ENCODE measurements at places on chromosomes 16 and 17.
A peak's percentile ranks its signal among the peaks of the same experiment; 100 is the strongest.

- DNase-seq, result no peak
Observed at GRCh38 chr17:51365090-51365489, 104.7 kb downstream of the UTP18 start.

GRCh38 chr16:51900221-51900780, 646.6 kb downstream of the TOX3 start:
- no peak for DNase-seq

DNA sequence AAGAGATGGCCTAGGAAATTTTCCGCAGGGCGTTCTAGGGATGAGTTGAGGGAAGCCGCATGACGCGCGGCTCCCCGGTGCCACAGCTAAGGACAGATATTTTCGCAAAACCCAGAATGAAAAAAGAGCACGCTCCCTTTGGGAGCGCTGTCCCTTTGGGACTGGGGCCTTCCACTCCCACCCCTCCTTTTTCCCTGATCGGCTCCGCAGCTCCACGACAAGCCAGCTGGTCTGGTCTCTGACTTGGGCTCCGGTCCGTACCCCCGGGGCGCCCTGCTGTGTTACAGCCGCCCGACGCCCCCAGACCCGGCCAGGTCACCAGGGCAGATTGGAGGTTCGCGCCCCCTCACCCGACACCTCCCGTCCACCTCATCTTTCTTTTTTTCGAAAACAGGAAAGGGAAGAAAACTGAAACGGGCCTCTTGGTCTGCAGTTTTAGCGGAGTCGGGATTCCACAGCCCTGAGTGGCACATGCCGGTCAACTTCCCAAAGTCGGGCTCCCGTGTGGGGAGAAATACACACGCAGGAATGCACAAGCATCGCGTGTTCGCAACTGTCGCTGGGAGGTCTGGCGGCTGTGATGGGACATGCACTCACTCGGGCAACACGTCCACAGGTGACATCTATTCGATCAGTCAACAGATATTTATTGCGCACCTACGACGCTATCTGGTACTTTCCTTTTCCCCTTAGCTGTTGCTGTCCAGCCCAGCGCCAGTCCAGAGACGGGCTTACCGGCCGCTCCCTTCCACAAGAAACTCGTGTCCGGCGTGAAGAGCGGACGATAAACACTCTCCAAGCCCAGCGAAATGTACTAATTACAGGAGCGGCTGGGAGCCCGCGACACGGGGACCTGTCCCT, 3.9 kb upstream of the SOX9 start:
- DNase-seq, result no peak

DNA sequence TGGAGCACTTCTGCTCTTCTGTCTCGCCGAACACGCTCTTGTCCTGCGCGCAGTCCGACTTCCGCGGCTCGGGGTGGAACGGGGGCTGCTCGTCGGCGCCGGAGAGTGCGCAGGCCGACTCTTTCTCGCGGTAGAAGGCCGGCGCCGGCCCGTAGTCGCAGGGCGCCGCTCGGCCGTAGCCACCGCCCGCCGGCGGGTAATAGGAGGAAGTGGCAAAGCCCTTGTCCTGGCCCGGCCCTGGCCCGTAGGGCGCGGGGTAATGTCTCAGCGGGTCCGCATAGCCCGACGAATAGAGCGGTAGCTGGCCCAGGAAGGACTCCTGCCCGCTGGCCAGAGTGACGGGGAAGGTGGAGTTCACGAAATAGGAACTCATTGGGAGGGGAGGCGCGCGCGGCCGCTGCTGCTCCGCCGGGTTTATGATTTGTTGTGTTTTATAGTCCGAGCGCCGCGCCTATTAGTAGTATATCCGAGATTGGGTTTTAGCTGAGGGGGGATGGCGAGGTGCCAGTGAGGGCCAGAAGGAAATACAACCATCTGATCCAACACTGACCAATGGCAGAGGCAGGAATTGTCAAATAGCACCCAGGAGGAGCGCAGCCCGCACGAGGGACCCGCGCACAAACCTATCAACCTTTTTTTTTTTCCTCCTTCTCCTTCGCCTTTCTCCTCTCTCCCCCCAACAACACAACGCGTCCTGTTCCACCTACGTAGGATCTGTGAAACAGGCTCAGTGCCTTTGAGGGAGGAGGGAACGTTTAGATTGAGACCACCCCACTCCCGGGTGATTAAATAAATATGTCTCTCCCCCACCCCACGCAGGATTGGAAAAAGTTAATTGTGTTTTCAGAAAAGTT, 4.4 kb upstream of the HOXB5 start:
- DNase-seq, result peak; percentile 91

- DNase-seq, result no peak
Observed at GRCh38 chr17:82826211-82826610, 13.6 kb downstream of the ZNF750 start.

DNA sequence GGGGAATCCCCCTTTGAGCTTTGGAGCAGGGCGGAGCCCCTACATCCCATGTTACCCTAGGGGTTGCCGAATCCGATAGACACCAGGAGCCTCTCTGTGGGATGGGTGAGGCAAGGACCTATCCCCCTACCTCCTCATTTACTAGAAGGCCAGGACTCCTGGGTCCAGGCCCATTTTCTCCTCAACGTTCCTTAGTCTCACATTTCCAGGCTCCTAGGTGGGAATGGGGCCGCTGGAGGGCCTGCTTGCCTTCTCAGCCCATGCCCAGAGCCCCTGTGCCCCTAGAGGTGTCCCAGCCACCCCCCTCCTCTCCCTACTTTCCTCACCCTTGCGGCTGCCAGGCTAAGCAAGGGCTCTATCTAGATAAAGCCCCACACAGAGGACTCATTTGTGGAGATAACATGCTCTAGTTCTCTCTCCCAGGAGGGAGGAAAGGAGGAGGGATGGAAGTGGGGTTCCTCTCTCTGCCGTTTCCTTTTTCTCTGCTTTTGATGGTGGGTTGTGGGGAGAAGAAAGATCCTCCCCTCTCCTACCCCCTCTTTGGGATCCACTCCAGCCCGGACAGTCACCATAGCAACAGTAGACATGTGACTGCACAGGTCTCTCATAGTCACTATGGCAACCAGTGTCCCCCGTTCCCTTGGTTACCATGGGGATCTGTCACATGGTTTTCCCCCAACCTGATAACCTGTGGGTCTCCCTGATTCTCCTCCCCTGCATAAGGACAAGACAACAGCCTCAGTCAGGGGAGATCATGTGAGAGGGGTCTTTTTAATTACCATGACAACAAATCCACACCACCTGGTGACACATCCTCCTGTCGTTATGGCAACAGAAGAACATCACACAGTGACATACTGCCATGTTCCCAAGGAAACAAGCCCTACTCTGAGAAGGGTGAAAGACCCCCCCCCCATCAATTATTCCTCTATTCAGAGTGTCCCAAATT, 5.2 kb downstream of the CACNA1G start:
- DNase-seq, result no peak

- no peak for DNase-seq
Observed at GRCh38 chr17:70099884-70100283, 24.9 kb downstream of the KCNJ16 start.

DNA sequence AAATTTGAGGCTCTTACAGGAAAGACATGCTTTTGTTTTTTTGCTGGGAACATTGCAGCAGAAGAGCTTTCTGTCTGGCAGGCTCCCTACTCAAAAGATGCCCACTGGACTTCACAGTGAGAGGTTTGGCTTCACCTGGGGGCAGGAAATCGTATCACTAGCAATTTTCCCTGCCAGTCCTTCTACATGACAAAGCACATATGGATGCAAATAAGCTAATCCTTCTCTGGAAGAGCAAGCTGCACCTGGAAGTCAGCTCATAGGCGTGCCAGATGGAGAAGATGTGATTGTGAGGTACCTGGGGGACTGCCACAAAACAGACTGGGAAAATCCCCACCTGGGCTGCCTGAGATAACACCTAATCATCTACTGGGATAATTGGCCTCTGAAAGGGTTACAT, 195.0 kb upstream of the CPHXL start:
- DNase-seq, result no peak

DNA sequence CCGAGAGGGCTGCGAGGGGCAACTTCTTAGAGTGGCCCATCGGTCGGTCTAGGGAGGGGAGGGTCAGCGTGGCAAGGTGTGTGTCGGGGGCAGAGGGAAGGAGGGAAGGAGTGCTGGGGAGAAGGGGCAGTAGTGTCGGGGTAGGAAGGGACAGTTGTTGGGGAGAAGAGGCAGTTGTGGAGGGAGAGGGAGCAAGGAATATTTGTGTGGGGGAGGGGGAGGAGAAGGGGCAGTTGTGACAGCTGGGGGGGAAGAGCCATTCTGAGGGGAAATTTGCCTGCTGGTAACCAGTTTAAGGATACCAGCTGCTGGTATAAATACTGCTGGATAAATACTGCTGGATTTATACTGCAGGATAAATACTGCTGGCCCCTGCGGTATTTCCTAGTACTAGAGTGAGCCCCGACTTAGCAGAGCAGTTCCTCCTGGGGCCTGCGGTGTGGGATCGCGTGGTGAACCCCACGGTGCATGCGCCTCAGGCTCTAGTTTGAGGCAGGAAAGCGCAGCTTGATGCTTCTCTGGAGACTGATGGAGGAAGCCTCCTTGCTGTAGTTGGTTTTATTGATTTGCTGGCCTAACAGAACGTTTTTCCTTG, 309 bp downstream of the DNAH2 start:
- no peak for DNase-seq

DNA sequence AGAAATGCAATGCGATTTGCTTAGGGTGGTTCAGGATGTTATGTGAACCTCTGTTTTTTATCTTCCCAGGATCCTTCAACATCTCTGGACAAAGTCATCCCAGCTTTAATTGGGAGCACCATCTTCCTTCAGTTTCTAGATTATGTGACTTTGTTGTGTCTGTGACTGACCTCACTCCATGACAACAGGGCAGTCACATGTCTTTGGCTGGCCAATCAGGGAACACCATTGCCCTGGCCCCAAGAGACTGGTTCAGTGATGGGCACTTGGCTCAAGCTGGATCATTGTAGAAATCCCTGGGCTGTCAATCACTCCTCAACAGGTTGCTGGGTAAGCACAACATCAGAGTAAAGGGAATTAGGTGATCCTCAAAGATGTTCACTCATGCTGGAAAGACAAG, 499.7 kb downstream of the XYLT1 start:
- no peak for DNase-seq

DNA sequence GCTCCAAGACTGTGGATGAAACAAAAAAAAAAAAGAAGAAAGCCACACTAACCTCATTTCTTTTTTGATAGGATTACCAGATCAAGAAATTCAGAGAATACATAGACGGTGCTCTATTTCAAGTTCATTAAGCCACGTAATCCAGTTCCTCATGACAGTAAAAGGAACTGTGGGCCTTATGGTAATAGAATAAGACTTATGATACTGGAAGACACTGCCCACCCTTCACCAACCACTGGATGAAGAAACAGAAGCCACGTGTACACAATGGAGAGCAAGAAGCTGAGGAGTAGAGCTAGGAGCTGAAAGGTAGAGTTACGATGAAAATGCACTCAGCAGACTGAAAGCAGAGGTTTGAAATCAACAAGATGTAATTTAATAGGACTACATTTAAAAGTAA, 11.2 kb downstream of the NCBP3 start:
- DNase-seq, result no peak

DNA sequence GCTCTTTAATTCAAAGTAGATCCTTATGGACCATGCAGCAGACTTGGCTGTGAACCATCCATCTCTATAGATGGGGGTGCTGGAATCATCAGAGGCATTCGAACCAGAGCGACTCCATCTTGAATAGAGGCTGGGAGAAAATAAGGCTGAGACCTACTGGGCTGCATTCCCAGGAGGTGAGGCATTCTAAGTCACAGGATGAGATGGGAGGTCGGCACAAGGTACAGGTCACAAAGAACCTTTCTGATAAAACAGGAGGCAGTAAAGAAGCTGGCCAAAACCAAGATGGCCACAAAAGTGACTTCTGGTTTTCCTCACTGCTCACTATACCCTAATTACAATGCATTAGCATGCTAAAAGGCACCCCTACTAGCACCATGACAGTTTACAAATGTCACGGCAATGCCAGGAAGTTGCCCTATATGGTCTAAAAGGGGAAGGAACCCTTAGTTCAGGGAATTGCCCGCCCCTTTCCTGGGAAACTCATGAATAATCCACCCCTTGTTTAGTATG, 89.2 kb upstream of the BRD7 start:
- no peak for DNase-seq

DNA sequence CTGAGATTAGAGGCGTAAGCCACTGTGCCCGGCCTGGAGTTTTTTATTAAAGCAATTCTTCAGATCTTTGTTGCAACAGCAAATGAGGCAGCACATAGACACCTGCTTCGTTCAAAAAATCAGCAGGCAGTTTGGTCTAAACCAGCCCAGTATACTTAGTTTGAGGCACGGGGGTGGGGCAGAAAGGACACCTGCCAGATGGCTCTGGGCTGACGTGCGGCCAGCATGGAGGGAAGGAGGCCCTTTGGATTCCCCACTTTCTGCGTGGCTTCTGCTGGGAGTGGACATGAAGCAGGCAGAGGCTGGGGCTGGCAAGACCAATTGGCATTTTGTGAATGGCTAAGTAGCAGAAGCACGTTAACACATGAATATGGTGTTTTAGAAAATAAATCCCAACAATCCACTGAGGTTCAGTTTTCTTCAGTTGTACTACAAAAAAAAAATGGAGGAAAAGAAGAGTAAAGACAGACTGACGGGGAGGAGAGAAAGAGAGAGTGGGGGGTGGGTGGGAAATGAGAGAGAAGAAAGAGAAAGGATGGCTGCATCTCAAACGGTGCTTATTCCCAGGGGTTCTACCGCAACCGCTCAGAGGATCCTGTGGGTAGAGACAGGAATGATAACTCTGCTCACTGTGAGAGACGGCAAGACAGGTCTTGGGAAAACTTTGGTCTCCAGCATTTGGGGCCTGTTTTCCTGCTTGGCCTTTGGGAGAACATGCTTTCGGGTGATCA, 16.3 kb downstream of the C16orf46 start:
- no peak for DNase-seq

DNA sequence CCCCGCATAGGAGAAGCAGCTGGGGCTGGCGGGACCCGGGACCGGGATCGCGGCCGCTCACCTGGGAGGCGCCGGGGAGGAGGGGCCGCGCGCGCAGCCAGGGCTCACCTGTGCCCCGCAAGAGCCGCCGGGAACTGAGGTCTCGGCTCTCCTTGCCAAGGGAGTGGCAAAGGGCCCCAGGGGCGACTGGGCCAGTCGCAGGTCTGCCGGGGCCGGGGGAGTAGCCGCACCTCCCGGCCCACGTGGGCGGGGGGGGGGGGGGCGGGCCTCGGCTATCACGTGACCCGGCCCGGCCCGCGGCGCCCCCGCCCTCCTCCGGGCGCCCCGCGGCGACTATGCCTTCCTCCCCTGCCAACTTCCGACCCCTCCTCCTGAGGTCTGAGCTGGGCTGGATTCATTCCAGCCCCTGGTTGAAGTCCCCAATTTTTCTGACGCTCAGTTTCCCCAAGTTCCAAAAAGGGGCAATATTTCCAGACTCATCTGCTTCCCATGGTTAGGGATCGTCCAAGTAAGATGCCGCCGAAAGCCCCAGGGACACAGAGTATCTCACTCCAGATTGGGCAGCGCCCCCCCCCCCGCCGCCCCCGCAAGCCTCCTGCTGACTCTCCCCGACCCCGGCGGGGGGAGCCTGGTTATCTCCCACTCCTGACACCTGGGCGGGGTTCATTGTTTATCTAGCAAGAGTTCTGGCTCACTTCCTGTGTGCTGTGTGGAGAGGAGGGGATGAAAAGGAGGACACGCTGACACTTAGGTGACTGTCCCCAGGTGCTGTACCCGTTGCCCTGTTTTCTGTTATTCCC, at the start of gene TMC6:
Gene TMC6, minus strand, starts transcription at position 205 of the 800 bp plus-strand sequence. CDS start 1,923 bp downstream, outside the sequence.
- peak; percentile 58 for DNase-seq

DNA sequence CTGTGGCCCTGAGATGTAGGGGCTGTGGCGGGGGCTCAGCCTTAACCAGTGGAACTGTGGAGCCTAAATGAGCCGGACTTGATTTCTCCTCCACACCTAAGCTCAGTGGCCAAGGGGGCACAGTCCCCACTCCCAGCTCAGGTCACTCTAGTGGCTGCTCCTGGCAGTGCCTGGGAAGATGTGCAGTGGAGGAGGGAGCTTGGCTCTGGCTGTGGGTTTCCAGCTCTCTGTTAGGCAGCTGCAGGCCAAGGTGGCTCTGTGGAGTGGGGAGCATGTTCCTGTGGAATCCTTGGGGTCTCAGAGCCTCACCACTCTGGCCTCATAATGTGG, 76.3 kb downstream of the AMFR start:
- DNase-seq, result no peak
